NCI-H748 treated with DMSO at 0.1 percent for 48 hours (cell line): ENCODE measurements at places on chromosomes 5 and 9.

DNA sequence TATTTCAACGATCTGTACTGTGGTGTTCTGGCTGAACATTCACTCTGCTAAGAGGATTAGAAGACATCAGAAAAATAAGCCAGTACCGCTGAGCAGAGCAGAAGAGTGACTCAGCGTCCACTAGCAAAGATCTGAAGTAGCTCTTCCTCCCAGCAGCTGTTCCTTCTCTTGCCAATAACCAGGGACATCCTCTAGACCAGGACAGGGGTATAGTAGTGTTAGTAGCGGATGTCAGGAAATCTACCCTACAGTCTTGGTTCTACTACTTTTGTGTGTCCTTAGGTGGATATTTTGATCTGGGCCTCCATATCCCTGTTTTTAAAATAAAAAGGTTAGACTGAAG is 103.6 kb downstream of the TSSK1B start:
- no peak for DNase-seq

DNA sequence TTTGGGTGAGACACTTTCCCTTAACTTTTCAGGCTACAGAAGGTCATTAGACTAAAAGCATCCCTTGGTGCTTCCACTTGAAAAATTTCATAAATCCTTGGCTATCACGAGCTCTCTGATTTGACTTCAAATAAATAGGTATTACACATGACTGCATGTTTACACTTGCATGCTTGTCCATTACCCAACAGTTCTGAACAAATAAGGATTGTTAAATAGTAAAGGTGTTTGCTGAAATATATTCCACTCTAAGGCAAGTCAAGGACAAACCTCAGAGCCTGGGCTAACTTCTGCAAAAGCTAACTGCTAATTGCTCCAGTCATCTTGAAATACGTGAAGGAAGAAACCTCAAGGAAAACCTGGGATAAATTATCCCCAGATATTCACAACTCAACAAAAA is 14.5 kb downstream of the FBXW2 start:
- no peak for DNase-seq

- no peak for DNase-seq
These were observed 44.7 kb downstream of the GOLM1 start for GRCh38 chr9:86054695-86055094.

GRCh38 chr9:89661956-89662717 is 57.3 kb downstream of the GADD45G start:
- peak; percentile 97 for DNase-seq

DNA sequence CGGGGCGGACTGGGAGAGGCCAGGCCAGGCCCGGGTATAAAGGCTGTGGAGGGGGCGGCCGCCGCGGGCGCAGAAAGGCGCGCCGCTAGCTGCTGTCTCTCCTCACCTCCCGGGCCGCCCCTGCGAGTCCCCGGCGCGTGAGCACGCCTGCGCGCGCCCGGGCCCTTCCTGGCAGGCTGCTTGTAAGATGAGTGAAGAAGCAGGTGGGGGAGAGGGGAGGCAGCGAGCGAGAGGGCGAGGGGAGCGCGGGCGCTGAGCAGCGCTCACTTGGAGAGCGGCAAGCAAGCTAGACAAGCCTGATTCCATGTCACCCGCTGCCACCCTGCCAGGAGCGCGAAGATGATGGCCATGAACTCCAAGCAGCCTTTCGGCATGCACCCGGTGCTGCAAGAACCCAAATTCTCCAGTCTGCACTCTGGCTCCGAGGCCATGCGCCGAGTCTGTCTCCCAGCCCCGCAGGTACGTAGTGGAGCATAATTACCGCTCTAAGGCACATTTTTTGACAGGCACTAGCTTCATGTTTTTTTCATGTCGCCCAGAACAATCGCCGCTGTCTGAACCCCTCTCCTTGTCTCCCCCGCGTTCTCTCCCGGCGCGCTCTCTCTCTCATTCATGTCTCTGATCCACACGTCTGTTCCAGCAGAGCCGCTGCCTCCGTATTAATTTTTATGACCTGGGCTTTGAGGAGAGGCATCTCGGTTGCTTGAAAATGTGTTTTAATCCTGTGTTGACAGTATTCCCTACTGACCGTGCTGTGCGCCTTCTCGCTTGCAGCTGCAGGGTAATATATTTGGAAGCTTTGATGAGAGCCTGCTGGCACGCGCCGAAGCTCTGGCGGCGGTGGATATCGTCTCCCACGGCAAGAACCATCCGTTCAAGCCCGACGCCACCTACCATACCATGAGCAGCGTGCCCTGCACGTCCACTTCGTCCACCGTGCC is at the start of gene POU4F3:
Gene POU4F3 (plus strand): TSS at position 66 of the 941 bp plus-strand sequence. CDS start 274 bp downstream, at position 340.
- no peak for DNase-seq

- DNase-seq = no peak
These were observed 32.7 kb upstream of the GTF2H2C start for GRCh38 chr5:69527128-69527770.

GRCh38 chr5:10232386-10232785 is 17.3 kb downstream of the ATPSCKMT start:
- no peak for DNase-seq

- DNase-seq = no peak
These were observed 13.3 kb upstream of the SEPTIN8 start for GRCh38 chr5:132790201-132790865.

GRCh38 chr5:174320051-174320450 is 274.5 kb downstream of the NSG2 start:
- peak; percentile 10 for DNase-seq

DNA sequence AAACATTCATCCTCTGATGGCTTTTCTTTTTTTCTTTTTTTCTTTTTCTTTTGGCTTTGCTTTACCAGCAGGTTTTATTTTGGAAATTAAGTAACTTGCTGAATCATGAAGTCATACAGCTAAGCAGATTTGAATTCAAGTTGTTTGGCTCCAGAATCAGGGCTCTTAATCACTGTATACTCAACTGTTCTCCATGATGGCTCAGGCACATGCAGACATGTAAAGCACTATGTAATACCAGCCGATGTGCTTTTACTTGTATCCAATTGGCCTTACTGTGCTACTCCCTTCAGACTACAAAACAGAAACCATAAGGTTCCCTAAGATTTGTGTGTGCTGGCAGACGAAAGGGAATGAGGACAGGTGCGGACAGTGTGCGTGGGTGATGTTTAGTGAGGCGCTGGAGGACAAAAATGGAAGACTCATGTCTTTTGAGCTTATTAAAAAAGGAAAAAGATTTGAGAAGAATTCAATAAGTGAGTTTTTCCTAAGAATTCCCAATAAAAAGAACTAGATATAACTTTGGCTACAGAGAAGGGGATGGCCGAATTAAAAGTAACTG is 44.7 kb upstream of the OTP start:
- no peak for DNase-seq

DNA sequence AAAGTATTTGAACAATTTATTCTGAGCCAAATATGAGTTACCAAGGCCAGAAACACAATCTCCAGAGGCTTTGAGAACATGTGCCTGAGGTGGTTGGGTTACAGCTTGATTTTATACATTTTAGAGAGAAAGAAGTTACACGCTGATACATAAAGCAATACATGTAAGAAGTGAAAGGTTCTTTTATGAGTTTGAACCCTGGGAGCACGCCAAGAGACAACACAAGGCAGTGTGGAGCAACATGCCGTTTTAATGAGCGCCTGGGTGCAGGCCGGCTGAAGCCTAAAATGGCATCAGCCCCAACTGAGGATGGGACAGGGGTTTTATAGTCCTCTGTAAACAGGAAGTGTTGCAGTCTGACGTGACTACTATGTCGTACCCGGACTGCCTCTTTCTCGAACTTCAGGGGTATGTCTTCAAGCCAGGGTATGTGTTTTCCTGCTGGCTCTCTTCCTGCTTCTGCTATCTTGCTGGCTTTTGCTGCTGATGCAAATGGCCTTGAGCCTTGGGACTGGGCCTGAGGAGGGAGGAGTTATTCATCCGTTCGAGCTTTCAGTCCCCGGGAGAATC is 193.7 kb downstream of the CYLC2 start:
- no peak for DNase-seq

GRCh38 chr5:160029004-160029403 is 20.1 kb downstream of the TTC1 start:
- no peak for DNase-seq

DNA sequence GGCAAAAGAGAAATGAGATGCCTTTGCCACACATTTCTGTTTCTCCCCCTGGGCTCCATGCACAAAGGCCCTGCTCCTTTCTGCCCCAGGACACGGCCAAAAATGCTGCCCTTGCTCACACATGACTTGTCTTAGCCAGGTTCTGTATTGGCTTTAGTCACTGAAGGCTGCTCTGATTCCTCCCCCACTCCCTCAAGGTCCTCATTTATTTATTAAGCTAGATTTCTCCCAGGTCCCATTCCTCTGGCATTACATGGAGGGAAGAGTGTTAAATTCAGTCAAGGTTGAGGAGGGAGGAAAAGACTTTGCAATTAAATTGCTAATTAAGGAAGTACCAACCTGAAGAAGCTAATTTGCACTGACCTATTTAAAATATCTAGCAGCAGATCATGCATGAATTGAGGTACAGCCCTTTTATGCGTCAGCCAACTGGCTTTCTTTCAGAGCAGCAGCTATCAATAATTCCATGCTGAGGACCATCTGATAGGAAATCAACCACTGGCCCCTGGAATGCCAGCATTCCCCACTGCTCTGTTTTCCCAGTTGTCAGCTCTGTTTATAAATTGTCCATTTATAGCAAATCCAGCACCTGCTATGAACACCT is 81.2 kb upstream of the MAP3K1 start:
- DNase-seq = no peak

- no peak for DNase-seq
These were observed 254.4 kb downstream of the NDUFS4 start for GRCh38 chr5:53814819-53815218.

- no peak for DNase-seq
These were observed 781 bp downstream of the NRG2 start for GRCh38 chr5:140042393-140042642.

DNA sequence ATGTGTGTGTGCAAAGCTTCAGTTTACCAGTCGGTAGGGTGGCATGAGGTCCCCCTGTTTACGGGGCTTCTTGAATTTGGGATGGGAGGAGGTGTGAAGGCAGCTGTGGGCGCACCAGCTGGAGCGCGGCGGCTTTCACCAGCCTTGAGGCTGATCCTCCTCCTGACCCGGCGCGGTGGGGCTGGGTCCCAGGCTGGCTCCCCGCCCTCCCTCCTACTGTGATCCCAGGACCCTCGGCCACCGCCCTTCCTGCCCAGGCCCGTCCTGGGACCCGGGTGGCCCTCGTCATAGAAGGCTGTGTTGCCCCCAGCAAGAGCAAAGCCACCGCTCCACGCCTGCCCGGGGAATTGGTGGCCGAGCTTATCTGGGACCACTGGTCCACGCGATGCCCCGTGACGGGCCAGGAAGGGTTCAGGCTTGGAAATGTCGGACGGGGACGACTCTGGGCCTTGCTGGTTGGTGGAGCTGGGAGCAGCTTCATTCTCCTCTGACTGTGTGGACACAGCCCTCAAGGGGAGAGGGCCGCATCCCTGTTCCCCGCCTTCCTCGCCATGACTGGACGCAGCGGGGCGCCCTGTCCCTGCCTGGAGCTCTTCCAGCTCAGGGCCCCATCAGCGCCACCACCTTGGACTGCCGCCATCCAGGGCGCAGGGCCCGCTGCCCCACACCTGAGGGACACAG is 271.1 kb upstream of the IRX1 start:
- no peak for DNase-seq

GRCh38 chr5:39208471-39208870 is 10.9 kb downstream of the FYB1 start:
- no peak for DNase-seq

DNA sequence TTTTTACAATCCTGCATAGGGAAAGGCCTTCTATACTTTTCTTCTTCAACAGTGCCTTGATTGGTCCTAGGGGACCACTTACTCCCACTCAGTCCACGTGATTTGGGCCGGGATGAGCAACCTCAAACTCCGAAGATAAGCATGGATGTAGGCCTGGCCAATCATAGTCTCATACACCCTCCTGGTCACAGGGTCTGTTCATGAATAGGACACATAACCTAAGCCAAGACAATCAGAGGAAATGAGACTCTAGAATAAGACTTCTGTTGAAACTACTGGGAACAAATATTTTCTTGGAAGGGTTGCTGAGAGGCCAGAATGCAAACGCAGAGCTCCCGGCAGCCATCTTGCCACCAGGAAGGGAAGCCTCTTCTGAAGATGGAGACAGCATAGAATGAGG is 68.1 kb downstream of the ARL15 start:
- DNase-seq = no peak

GRCh38 chr9:113488490-113488889 is 25.0 kb downstream of the RGS3 start:
- no peak for DNase-seq
